IPS-NIHi11 (cell line): ENCODE measurements at places on chromosomes 5 and 9.

DNA sequence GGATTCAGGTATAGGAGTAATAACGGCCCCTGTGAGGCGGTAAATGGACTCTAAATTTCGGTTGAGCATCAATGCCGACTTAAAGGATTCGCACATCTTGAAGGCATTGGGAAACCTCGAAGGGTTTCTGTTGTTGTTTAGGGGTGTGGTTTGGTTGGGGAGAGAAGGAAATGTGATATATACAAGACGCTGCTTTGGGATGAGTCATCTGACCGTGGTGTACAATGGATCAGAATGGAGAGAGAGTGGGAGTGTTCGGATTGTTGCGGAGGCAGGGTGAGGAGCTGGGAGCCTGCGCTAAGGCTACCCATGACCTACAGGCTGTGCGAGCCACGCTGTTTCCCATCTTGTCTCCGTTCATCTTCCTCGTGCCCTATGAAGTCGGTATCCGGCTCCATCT lies 60.4 kb upstream of the ERCC6L2 start:
- no peak for DNase-seq

DNA sequence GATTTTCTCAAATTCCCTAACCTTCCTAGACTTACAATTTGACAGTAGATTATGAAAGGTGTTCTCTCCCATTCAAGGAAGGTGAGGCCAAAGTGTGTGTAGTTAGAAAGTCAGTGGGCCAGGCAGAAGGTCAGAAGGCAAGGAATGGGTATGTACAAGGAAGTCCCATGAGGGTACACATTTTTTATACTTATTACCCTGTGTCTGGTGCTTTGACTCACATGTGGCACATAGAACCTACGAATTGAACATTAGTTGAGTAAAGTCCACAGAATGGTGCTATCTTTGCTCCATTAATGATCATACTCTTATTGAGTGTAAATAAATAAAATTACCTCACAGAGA lies 55.4 kb downstream of the IQGAP2 start:
- no peak for DNase-seq

- DNase-seq, result no peak
Observed at GRCh38 chr9:107386396-107386795, 103.2 kb downstream of the KLF4 start.

DNA sequence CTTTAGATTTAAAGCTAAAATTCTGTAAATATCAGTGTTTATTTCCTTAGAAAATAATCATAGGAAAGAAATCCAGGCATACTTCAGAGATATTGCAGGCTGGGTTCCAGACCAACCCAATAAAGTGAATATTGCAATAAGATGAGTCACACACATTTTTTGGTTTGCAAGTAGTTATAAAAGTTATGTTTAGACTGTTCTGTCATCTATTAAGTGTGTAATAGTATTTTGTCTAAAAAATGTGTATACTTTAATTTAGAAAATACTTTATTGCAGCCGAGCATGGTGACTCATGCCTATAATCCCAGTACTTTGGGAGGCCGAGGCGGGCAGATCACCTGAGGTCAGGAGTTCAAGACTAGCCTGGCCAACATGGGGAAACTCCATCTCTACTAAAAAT lies 6.9 kb upstream of the RIC1 start:
- DNase-seq, result no peak

DNA sequence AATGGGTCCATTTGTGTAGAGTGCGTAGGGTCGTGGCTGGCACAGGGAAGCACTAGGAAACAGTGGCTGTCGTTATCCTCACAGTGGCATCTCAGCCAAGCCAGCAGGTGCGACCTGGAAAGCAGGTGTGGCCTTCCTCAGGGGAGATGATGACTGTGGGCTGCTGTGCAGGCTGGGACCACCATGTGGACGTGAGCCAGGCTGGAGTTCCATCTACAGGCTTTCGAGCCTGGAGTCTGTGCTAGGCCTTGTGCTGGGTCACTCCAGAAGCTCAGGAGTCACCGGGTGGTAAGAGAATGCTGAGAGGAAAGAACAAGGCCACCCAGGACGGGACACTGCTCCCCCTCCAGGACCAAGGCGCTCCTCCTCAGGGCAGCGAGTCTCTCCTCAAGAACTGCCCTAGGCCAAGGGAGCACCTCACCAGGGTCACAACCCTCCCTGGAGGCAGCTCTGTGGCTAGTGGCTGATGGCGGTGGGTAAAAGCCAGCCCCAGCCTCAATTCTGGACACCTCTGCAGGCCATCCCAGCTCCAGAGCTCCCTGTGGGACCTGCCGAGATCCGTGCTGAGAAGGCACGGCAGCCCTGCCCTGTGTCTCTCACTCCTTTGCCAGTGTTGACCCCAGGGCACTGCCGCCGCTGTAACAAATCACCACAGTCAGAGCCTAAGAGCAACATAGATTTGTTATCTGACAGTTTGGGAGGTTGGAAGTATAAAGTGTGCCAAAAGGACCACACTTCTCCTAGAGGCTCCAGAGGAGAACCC lies 36.0 kb downstream of the WHRN start:
- no peak for DNase-seq

DNA sequence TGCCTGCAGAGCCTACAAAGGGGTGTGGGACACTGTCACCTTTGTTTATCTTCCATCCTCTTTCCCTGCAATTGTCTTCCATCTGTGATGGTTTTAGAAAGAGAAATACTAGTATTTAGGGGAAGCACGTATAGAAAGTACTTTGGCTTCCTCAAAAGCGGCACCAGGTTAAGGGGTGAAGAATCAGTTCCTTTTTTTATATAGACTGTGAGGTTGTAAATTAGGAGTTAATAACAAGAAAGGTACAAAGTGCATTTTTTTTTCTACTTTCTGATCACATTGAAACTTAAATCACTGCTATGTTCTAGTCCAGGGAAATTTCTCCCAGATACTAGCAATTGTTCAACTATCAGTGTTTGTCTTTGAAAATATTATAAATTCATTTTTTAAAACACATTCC lies 219.3 kb downstream of the CEMIP2 start:
- DNase-seq, result no peak

DNA sequence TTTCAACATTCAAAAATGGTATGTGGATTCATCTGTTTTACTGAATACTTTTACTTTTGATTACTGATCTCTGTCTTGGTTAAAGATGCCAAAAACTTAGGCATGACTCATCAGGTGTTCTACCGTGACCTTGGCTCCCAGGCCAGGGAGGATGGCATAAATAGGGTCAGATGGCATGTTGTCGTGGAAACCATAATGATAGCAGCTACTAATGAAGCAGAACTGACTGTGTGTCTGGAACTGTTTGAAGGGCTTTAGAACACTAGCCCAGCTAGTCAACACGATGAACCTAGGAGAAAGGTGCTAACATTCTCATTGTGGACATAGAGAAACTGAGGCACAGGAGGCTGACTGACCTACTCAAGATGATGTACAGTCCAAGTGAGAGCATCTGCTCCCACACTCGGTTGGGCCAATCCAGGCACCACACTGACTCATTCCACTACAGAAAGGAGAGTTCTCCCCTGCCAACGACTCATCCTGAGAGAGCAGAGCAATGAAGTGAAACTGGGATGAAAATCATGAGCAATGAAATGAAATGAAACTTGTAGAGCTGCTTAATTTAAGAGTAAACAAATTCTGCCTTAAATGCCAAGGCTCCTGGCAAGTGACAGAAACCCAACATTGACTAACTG lies 116.0 kb downstream of the TENT4A start:
- DNase-seq, result no peak

GRCh38 chr9:109996936-109997580 lies 210.9 kb downstream of the C9orf152 start:
- no peak for DNase-seq

DNA sequence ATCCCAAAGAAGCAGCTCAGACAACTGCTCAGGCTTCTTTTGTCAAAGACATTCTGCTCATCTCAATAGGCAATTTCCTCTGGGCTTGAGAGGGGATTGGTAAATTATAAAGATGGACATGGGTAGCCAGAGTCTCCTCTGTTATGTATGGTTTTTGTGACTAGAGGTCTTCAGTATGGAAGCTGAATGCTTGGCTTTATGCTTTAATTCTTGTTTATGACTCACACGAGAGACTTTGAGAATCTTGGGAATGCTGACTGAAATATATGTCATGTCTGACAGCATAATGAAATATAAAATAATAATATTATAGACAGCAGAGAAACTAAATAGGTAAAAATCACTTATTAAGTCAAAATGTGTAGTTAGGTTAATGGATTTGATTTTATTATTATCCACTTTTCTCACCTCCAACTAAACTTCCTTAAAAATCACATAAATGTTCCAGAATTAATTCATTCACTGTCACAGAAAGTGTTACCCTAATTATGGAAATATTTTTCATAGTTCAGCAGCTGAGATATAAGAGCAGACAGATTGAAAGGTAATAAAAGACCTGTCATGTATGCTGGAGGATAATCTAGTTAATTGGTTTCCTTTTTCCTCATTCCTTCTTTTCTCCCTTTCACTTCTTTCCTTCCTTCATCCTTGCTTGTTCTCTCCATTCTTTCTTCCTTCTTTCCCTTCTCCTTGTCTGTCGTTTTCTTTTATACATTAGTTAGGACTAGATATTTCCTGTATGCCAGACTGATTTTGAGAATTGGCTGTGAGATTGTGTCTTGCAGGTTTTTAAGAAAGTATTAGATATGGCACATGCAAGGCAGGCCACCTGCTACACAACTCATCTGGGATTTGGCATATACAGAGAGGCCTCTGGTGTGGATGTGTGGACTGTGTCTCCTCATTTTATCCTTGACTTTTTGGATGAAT lies 1866.1 kb upstream of the NUDT12 start:
- no peak for DNase-seq

GRCh38 chr5:16265141-16265540 lies 85.5 kb upstream of the MARCHF11 start:
- DNase-seq, result no peak

- DNase-seq, result peak; percentile 30
Observed at GRCh38 chr5:159972538-159973362, 36.2 kb upstream of the TTC1 start.

GRCh38 chr5:83414601-83415000 lies 56.9 kb upstream of the VCAN start:
- DNase-seq, result no peak

- peak; percentile 68 for DNase-seq
Observed at GRCh38 chr9:98850851-98851729, 43.6 kb downstream of the GALNT12 start.
